CD8-positive, alpha-beta memory T cell (primary cell): ENCODE measurements at places on chromosomes 3 and 15.

DNA sequence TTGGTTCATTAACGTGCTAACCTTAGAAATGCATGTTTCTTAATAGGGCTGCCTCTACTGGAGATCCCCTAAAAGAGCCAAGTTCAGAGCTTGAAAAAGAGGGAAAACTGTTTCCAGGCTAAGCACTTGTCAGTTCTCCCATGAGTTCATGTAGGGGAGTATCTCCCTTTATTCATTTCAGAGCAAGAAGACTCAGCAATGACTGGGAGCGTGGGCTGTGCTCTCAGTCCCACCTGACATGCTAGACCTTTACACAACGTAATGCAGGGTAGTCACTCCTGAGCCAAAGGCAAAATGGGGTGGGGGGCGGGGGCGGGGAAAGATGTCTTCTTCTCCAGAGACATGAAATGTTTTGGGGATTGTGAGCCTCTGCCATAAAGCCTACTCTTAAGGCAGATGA lies 420.1 kb upstream of the MCTP2 start:
- H3K27me3 ChIP-seq: no peaks in the 10 kb centered on the region
- no peak for DNase-seq
- H3K27ac ChIP-seq: no peak overlapping the region
- H3K4me3 ChIP-seq: no peak overlapping the region

DNA sequence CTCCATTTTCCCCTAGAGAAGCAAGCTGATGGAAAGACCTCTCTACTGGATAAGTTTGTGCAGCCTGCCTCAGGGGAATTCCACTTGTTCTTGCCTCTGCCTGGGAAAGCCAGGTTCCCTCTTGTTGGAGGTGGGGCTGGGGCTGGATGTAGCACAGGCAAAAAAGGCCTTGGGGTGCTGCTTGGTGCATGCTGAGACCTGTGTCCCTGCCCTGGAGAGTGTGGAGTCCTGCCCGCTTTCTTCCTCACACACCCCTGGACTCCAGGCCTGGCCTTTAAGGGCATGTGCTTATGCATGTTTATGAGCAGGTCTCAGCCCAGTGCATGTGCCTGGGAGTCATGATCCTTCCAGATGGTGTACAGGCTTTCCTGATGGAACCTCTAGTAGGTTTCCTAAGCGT lies 23.5 kb upstream of the JMJD7 start:
- peaks cover 10% of the 10 kb centered on the region for H3K36me3 ChIP-seq
- H3K4me1 ChIP-seq: peaks cover 5% of the 10 kb centered on the region
- no peak overlapping the region for H3K27ac ChIP-seq
- no peak for DNase-seq
- H3K4me3 ChIP-seq: no peak overlapping the region
- H3K27me3 ChIP-seq: no peaks in the 10 kb centered on the region

- DNase-seq: no peak
- no peaks in the 10 kb centered on the region for H3K4me1 ChIP-seq
- no peaks in the 10 kb centered on the region for H3K27me3 ChIP-seq
- H3K27ac ChIP-seq: no peak overlapping the region
- no peak overlapping the region for H3K4me3 ChIP-seq
Observed at GRCh38 chr3:34570916-34571705, 772.7 kb downstream of the PDCD6IP start.

DNA sequence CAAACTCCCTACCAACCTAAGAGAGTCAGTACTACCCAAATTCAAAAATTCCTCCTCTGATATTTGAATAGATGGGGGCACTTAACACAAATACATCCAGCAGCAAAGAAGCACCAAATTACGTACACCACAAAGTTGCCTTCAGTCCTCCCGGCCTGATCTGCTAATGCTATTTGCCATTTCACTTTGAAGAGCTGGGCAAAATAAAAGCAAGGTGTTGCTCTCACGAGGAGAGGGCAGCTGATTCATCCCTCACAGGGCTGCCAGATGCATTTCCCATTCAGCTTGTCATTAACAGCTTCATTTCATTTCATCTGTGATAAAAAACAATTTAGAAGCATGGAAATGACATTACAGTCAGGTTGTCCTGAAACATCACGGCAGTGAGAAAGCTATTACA lies 283.4 kb upstream of the VEPH1 start:
- H3K4me3 ChIP-seq: no peak overlapping the region
- no peak overlapping the region for H3K27ac ChIP-seq
- H3K27me3 ChIP-seq: no peaks in the 10 kb centered on the region
- H3K36me3 ChIP-seq: no peaks in the 10 kb centered on the region
- DNase-seq: no peak

GRCh38 chr3:74624301-74624700 lies 9.8 kb upstream of the CNTN3 start:
- H3K4me1 ChIP-seq: no peaks in the 10 kb centered on the region
- no peaks in the 10 kb centered on the region for H3K36me3 ChIP-seq
- no peak for DNase-seq
- H3K4me3 ChIP-seq: no peak overlapping the region
- no peak overlapping the region for H3K27ac ChIP-seq
